ENCODE measurements at places on chromosomes 12 and 14. TPM values are rescaled to one million over a fixed set of nuclear protein-coding genes. Genes with fewer than 3 reads are reported as not detected.

GRCh38 chr12:122422730-122423257 is 325 bp upstream of the CLIP1 start:
- no peaks in the 10 kb centered on the region for H3K36me3 ChIP-seq
- DNase-seq: no peak
- H3K27me3 ChIP-seq: no peaks in the 10 kb centered on the region
- H3K4me1 ChIP-seq: peaks cover 35% of the 10 kb centered on the region
- H3K4me3 ChIP-seq: peak overlapping the region; percentile 77

GRCh38 chr12:107557026-107557425 is 128.6 kb upstream of the PWP1 start:
- no peak overlapping the region for H3K27ac ChIP-seq
- no peaks in the 10 kb centered on the region for H3K36me3 ChIP-seq
- H3K4me3 ChIP-seq: no peak overlapping the region
- H3K27me3 ChIP-seq: no peaks in the 10 kb centered on the region

- no peaks in the 10 kb centered on the region for H3K27me3 ChIP-seq
- no peak overlapping the region for H3K27ac ChIP-seq
- H3K4me1 ChIP-seq: peaks cover 40% of the 10 kb centered on the region
- no peak for DNase-seq
- no peak overlapping the region for H3K4me3 ChIP-seq
- H3K36me3 ChIP-seq: no peaks in the 10 kb centered on the region
These were observed 36.2 kb upstream of the ATP2A2 start for GRCh38 chr12:110244829-110245228.

DNA sequence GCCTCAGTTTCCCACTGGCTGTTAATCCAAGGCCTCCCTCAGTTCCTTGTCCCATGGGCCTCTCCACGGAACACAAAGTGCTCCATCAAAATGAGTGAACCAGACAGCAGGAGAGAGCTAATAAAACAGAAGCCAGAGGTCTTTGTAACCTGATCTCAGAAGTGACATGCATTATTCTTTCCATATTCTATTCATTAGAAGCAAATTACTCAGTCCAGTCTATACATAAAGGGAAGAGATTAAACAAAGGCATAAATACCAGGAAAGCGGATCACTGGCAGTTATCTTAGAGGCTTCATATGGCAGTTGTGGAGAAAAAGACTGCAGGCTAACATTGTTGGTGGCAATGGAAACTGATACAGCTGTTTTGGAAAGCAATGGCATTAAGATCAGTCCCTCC is 170.6 kb upstream of the GARIN6 start:
- H3K27ac ChIP-seq: no peak overlapping the region
- H3K36me3 ChIP-seq: no peaks in the 10 kb centered on the region
- no peaks in the 10 kb centered on the region for H3K27me3 ChIP-seq
- no peaks in the 10 kb centered on the region for H3K4me1 ChIP-seq

- H3K36me3 ChIP-seq: no peaks in the 10 kb centered on the region
- no peak overlapping the region for H3K27ac ChIP-seq
- no peaks in the 10 kb centered on the region for H3K4me1 ChIP-seq
- no peak overlapping the region for H3K4me3 ChIP-seq
- DNase-seq: no peak
These were observed 155.4 kb downstream of the C12orf75 start for GRCh38 chr12:105485921-105486320.

DNA sequence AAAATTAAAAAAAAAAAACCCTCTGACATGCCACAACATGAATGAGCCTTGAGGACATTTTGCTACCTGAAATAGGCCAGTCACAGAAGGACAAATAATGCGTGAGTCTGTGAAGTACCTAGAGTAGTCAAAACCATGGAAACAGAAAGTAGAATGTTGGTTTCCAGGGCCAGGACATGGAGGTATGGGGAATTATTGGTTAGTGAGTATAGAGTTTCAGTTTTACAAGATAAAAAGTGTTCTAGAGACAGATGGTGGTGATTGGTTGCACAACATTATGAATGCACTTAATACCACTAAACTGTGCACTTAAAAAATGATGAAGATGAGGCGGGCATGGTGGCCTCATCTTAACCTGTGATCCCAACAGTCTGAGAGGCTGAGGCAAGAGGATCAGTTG is 47.6 kb upstream of the ZFP36L1 start:
- DNase-seq: no peak
- H3K36me3 ChIP-seq: peaks cover 11% of the 10 kb centered on the region
- H3K4me3 ChIP-seq: no peak overlapping the region

- no peaks in the 10 kb centered on the region for H3K4me1 ChIP-seq
- no peaks in the 10 kb centered on the region for H3K36me3 ChIP-seq
- no peak for DNase-seq
- no peak overlapping the region for H3K4me3 ChIP-seq
- no peaks in the 10 kb centered on the region for H3K27me3 ChIP-seq
- no peak overlapping the region for H3K27ac ChIP-seq
These were observed 494.3 kb downstream of the CCER1 start for GRCh38 chr12:90460681-90461080.

DNA sequence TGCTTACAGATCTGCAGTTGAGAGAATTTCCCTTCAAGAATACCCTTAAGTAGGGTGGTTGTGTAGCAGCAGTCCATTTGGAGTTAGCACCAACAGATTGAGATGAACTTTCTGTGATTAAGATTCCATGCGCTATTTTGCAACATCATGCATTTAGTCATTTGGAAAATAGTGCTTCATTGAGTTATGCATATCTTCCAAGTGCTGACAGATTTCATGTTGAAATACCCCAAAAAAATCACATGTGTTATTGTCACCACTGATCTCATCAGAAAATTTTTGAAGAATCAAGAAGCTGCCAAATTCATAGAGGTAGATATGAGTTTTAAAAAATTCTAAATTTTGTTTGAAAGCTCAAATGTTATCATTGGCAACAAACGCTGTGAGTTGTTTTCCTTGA is 35.5 kb upstream of the OSBPL8 start:
- H3K36me3 ChIP-seq: no peaks in the 10 kb centered on the region
- no peak overlapping the region for H3K27ac ChIP-seq
- DNase-seq: no peak
- no peak overlapping the region for H3K4me3 ChIP-seq

DNA sequence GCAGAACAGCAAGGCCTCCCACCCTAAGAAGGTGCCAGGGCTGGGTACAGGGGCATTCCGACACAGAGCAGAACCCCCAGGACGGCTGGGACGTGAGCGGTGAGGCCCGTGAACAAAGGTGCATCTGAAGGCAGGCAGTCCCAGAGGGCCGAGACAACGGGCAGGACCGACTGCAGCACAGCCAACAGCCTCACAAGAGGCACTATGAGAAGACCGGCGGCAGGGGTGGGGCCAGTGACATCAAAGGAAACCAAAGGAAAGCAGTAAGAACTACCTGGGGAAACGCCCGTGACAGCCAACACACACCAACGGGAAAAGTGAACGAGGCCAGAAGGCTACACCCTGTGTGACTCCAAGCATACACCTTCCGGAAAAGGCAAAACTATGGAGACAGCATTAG is 9.1 kb downstream of the BTBD6 start:
- peaks cover 13% of the 10 kb centered on the region for H3K36me3 ChIP-seq
- H3K27me3 ChIP-seq: no peaks in the 10 kb centered on the region
- DNase-seq: no peak
- no peaks in the 10 kb centered on the region for H3K4me1 ChIP-seq

DNA sequence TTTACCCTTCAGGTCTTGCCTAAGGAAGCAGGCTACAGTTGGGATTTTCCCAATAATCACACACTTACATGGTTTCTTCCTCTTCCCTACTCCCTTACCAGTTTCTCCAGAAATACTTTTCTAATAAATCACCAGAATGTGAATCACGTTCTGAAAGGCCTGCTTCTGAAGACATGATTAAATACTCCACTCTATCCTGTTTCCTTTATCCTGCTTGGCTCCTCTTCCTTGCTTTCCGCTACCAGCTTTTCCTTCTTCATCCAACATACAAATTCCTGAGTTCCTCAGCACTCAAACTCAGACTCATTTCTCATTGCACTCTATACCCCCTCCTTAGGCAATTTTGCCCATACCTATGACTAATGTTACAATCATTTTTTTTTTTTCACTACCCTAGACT is 118.3 kb downstream of the MGAT4C start:
- H3K4me3 ChIP-seq: no peak overlapping the region
- no peaks in the 10 kb centered on the region for H3K36me3 ChIP-seq
- no peaks in the 10 kb centered on the region for H3K27me3 ChIP-seq
- DNase-seq: no peak

DNA sequence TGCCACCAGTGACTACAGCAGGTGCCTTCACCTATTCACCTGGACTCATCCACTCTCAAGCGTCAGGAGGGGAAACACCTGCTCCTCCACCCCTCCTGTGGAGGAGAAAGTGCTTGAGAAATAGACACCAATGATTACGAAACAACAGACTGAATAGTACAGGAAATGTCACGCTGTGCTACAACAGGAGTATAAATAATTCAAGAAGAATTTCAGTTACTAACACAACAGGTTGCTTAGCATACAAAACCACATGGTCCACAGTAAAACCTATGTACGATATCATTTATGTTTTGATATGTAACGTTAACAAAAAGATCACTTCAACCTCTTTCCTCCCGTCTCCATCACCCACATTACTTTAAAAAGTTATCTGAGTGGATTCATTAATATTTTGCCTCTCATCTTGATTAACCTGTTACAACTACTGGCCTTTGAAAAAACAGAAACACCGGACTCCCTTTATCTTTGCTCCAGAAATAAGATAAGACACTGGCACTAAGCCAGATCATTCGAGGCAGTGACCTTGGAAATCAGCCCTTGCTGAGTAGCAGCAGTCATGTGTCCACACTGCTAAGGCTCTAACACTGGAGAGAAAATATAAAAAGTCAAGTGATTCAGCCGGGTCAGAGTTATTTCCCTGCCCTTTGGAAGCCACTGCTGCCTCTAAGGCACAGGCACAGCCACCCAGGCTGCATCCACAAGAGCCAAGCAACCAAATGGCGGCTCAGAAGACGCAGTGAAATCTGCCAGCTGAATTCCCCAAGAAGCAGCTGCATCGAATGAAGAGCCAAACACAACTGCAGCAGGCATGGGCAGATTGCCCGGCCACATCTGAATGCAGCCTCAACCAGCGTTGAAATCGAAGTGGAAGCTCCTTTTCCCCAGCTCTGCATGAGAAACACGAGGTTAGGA is 40.9 kb downstream of the NT5DC3 start:
- peak overlapping the region; percentile 32 for H3K4me3 ChIP-seq
- DNase-seq: no peak
- peak overlapping the region; percentile 75 for H3K27ac ChIP-seq
- peaks cover 27% of the 10 kb centered on the region for H3K4me1 ChIP-seq
- H3K27me3 ChIP-seq: no peaks in the 10 kb centered on the region
- H3K36me3 ChIP-seq: peaks cover 24% of the 10 kb centered on the region

- no peaks in the 10 kb centered on the region for H3K4me1 ChIP-seq
- no peak for DNase-seq
- no peaks in the 10 kb centered on the region for H3K36me3 ChIP-seq
- no peak overlapping the region for H3K27ac ChIP-seq
- H3K27me3 ChIP-seq: no peaks in the 10 kb centered on the region
These were observed 49.7 kb downstream of the TNFAIP2 start for GRCh38 chr14:103172921-103173320.

GRCh38 chr12:58443273-58443980 is 476.9 kb downstream of the LRIG3 start:
- no peaks in the 10 kb centered on the region for H3K4me1 ChIP-seq
- no peak overlapping the region for H3K4me3 ChIP-seq
- no peaks in the 10 kb centered on the region for H3K36me3 ChIP-seq
- H3K27ac ChIP-seq: no peak overlapping the region

DNA sequence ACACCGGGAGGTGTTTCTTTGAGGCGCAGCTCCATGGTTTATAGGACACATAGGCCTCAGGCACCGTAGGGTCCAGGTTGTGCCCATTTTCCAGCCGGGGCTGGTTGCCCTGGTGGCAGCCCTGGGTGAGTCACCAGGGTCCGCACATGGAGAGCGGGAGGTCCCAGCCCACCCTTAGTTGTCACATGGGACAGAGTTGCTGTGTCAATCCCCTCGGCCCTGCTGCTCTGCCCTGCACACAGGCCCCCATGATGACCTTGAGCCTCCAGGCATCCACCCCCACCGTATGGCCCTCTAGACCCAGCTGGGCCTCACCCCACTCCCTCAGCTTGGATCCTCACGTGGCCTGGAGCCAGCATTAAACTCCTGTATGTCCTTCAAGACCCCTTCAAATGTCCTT is 7.7 kb downstream of the TRMT61A start:
- H3K4me3 ChIP-seq: no peak overlapping the region
- no peak overlapping the region for H3K27ac ChIP-seq
- H3K36me3 ChIP-seq: peaks cover 3% of the 10 kb centered on the region
- H3K4me1 ChIP-seq: peaks cover 62% of the 10 kb centered on the region
- no peak for DNase-seq
- H3K27me3 ChIP-seq: no peaks in the 10 kb centered on the region

DNA sequence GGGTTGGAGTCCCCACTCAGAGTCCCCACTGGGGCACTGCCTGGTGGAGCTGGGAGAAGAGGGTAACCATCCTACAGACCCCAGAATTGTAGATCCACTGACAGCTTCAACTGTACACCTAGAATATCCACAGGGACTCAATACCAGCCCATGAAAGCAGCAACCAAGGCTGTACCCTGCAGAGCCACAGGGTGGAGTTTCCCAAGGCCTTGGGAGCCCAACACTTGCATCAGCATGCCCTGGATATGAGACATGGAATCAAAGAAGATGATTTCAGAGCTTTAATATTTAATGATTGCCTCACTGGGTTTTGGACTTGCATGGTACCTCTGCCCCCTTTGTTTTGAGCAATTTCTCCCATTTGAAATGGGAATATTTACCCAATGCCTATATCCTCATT is 80.4 kb downstream of the RASSF9 start:
- no peak overlapping the region for H3K27ac ChIP-seq
- no peaks in the 10 kb centered on the region for H3K27me3 ChIP-seq
- DNase-seq: no peak
- no peaks in the 10 kb centered on the region for H3K4me1 ChIP-seq
- no peak overlapping the region for H3K4me3 ChIP-seq
- H3K36me3 ChIP-seq: no peaks in the 10 kb centered on the region

The SLC7A7 gene
- 38.5 TPM for total RNA-seq

The BCAT1 gene
- 24.9 TPM for total RNA-seq

The CCDC175 gene
- not detected for total RNA-seq

The LTB4R2 gene
- 21.8 TPM for total RNA-seq

The TSPAN8 gene
- total RNA-seq: 12.8 TPM
